ENCODE measurements at places on chromosomes 1 and 21. TPM values are rescaled to one million over a fixed set of nuclear protein-coding genes. Genes with fewer than 3 reads are reported as not detected.

The EFNA1 gene
- 56.1 TPM for total RNA-seq

GRCh38 chr1:221149111-221149510 lies 269.9 kb downstream of the HLX start:
- DNase-seq: no peak
- no peaks in the 10 kb centered on the region for H3K27me3 ChIP-seq
- no peak overlapping the region for H3K27ac ChIP-seq
- no peaks in the 10 kb centered on the region for H3K4me1 ChIP-seq

DNA sequence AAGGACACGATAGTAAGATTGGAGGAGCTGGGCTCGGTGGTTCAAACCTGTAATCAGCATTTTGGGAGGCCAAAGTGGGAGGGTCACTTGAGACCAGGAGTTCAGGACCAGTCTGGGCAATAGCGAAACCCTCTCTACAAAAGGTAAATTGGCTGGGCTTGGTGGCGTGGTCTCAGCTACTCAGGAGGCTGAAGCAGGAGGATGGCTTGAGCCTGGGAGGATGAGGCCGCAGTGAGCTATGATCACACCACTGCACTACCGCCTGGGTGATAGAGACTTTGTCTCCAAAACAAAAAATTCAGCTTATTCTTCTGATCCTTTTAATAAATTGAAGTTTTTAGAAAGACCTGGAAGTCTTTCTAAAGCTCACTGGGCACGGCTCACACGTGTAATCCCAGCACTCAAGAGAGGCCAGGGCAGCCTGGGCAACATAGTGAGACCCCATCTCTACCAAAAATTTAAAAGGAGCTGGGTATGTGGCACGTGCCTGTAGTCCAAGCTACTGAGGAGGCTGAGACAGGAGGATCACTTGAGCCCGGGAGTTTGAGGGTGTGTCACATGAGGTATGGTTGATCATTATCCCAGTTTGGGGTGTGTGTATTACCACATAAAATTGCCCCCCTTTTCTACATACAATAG lies 15.3 kb downstream of the MASP2 start:
- H3K27ac ChIP-seq: no peak overlapping the region
- H3K27me3 ChIP-seq: no peaks in the 10 kb centered on the region
- peaks cover 4% of the 10 kb centered on the region for H3K36me3 ChIP-seq
- no peaks in the 10 kb centered on the region for H3K4me1 ChIP-seq
- no peak for DNase-seq

- H3K4me1 ChIP-seq: no peaks in the 10 kb centered on the region
- DNase-seq: no peak
- no peak overlapping the region for H3K27ac ChIP-seq
- H3K36me3 ChIP-seq: no peaks in the 10 kb centered on the region
- no peaks in the 10 kb centered on the region for H3K27me3 ChIP-seq
These were observed 141.8 kb upstream of the ZRANB2 start for GRCh38 chr1:71222668-71223067.

DNA sequence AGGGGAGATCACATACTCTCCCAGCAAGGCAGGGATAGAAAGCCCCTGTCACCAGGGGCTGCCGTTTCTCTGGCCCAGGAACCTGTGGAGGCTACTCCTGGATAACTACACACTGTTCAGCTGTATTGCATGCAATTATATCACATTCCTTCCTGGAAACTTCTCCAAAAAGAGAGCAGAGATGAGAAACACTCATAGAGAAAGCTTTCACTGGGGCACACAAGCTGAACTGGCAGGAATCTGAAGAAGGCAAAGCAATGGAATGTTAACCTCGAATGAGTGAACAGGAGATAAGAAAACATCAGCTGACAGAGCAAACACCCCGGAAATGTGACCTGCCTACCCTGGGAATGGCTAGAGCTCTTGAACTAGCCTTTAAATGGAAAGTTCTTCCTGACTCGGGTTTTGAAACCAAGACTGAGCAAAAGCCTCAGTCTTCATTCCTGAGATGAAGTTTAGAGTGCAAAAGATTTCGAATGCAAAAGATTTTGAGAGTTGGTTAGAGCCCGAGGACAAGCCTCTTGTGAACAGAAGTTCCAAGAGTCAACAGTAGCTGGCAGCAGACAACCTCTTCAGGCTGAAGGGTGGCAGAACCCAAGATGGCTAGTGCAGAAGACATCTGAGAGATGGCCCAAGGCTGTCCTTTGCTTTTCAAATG lies 32.3 kb downstream of the CCN1 start:
- peak; percentile 77 for DNase-seq
- no peaks in the 10 kb centered on the region for H3K27me3 ChIP-seq
- H3K27ac ChIP-seq: peak overlapping the region; percentile 92
- peaks cover 32% of the 10 kb centered on the region for H3K4me1 ChIP-seq

GRCh38 chr1:162324396-162324795 lies 52.3 kb downstream of the SPATA46 start:
- no peaks in the 10 kb centered on the region for H3K27me3 ChIP-seq
- H3K27ac ChIP-seq: no peak overlapping the region
- H3K4me1 ChIP-seq: no peaks in the 10 kb centered on the region
- no peak for DNase-seq
- H3K4me3 ChIP-seq: no peak overlapping the region

- H3K27ac ChIP-seq: peak overlapping the region; percentile 24
- H3K36me3 ChIP-seq: no peaks in the 10 kb centered on the region
- no peak overlapping the region for H3K4me3 ChIP-seq
- no peak for DNase-seq
- H3K27me3 ChIP-seq: no peaks in the 10 kb centered on the region
These were observed 30.7 kb upstream of the RNF187 start for GRCh38 chr1:228456252-228457016.

The ZNF683 gene
- total RNA-seq: 0.59 TPM

GRCh38 chr1:197159461-197159860 lies 13.0 kb upstream of the ASPM start:
- no peak overlapping the region for H3K27ac ChIP-seq
- H3K4me1 ChIP-seq: no peaks in the 10 kb centered on the region
- H3K36me3 ChIP-seq: peaks cover 8% of the 10 kb centered on the region
- H3K27me3 ChIP-seq: no peaks in the 10 kb centered on the region
- no peak for DNase-seq

DNA sequence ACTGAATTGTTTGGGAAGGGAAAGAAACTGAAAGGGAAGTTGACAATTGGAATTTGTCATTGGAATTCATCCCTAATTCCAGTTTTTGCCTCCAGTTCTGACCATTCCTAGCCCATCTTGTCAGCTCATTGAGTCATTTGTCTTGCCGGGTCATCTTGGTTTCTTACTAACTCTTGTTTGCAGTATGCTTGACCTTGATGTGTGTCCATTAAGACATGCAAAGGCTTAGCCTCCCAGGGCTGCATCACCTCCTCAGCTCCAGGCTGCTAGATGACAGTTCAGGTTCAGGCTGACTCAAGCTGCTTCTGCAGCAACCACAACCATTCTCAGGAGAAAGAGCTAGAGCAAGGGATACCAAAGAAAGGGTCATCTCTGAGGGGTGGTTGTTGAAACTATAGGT lies 151.3 kb upstream of the PTGFR start:
- H3K4me3 ChIP-seq: no peak overlapping the region
- DNase-seq: no peak
- peaks cover 7% of the 10 kb centered on the region for H3K4me1 ChIP-seq
- no peaks in the 10 kb centered on the region for H3K36me3 ChIP-seq

DNA sequence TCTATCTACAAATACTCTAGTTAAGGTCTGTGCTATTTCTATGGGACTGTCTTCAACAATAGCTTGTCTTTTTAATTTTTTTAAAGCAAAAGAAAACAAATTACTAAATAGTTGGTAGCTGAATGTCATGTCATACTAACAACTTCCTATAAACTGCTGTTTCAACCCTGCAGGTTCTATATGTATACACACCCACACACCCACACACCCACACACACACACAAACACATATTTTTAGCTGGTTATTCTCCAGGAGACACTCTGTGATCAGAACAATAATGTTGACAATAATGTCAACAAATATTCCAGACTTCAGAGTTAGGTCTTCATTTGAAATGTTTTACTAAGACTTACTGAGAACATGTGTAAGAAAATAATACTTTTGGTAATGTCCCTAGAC lies 66.7 kb downstream of the AK5 start:
- no peak for DNase-seq
- H3K4me3 ChIP-seq: no peak overlapping the region
- no peaks in the 10 kb centered on the region for H3K27me3 ChIP-seq
- H3K27ac ChIP-seq: no peak overlapping the region
- no peaks in the 10 kb centered on the region for H3K36me3 ChIP-seq
- no peaks in the 10 kb centered on the region for H3K4me1 ChIP-seq

The CLCA1 gene
- total RNA-seq: not detected

The CASQ1 gene
- total RNA-seq: not detected

DNA sequence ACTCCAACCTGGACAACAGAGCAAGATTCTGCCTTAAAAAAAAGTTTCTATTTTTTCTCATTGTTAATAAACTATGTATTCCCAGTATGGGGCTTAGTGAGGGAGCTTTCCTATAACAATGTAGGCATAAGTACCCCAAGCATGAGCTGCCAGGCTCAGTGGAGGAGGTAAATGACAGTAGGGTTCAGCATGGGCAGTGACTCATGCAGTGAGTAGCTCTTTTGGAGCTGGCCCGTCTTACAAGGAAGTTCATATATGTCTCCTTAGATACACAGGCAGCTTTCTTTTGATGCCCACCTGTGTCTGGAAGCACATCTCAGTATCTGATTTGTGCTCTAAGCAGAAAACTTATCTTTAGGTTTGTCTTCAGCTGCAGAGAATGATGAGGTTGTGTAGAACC lies 57.9 kb downstream of the ZNF678 start:
- no peaks in the 10 kb centered on the region for H3K4me1 ChIP-seq
- no peak for DNase-seq
- H3K36me3 ChIP-seq: no peaks in the 10 kb centered on the region
- H3K27me3 ChIP-seq: no peaks in the 10 kb centered on the region
- no peak overlapping the region for H3K4me3 ChIP-seq
- H3K27ac ChIP-seq: no peak overlapping the region

GRCh38 chr21:14672466-14672865 lies 126.4 kb upstream of the SAMSN1 start:
- DNase-seq: no peak
- no peaks in the 10 kb centered on the region for H3K4me1 ChIP-seq
- no peak overlapping the region for H3K27ac ChIP-seq

DNA sequence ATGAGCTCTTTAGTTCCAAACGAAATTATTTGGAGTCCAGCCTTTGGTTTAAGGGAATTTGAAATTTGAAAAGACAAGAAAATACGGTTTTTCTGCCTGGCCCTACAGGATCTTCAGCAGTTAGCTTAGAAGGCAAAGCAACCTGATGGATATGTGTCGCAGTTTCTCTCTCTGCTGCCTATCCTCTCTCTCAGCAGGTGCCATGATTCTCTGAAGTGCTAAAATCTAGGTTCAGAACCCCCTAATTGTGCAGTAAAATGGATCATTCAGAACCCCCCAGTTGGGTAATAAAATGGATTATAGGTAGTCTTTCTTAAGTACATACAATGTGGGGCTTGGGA lies 446 bp upstream of the DEPDC1 start:
- no peaks in the 10 kb centered on the region for H3K36me3 ChIP-seq
- H3K27ac ChIP-seq: peak overlapping the region; percentile 8
- no peak for DNase-seq

Measured in thyroid gland (tissue), 4 donors.